ENCODE measurements at places on chromosomes 2 and 18.
A peak's percentile ranks its signal among the peaks of the same experiment; 100 is the strongest.

- DNase-seq, result no peak
These were observed 239.3 kb downstream of the ERBB4 start for GRCh38 chr2:212299333-212299732.

DNA sequence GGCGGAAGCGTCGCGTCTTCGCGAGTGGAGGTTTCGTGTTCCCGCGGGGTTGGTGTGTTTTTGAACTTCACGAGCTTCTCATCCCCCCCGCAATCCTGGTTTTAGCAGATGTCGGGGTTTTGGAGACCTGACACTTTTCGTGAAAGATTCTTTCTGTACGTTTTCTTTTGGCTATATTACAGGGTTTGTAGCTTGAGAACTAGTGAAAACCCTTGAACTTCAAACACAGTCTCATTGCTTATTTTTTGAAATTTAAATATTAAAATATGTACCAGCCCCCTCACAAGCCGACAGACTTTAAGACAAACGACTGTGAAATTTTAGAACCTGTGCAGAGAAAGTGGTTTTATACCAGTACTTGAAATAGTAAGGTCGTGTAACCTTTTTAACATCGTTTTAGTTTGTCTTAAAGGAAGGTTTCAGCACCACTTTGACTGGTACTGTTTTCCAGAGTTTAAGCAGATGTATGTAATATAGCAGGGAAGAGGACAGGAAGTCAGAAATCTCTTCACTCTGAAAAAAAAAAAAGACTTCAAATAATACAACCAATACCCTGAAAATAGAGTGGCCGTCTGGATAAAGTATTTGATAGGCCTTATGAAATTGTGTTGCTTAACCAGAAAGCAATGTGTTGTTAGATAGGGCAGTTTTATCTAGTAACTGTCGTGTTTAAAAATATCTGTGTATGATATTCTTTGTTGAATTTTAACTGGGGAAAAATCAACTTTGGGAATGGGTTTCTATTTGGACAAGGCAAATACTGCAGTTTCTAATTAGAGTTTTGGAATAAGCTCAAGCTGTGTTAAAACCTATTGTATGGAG, 1.4 kb downstream of the SPATS2L start:
- no peak for DNase-seq

GRCh38 chr2:223949241-223949840, 4.2 kb upstream of the WDFY1 start:
- DNase-seq, result no peak

- DNase-seq, result no peak
These were observed 180.9 kb upstream of the TWIST2 start for GRCh38 chr2:238667008-238667407.

DNA sequence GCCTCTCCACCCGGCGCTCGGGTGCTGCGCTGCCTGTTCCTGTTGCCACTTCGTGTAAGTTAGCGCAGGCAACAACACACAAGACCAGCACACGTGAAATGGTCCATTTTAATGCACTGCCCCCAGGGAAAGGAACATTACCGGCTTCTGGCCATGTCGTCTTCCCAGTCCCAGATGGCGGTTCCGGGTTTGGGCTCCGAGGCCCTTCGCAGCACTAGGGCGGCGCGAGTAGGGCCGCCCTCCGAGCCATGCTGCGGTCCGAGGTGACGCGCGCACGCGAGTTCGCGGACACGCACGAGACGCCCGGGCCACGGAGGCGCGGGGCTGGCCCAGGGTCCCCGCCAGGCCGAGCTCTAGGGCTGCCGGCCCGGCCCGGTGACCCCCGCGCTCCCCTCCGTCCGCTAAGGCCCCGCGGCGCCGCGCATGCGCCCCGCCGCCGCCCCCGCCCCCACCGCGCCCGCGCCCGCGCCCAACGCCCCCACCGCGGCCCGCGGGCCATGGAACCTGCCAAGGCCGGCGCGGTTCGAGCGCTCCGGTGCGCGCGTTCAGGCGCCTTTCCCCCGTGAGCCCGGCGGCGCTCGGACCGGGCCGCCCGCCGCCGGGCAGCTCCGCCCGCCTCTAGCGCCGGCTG, 367 bp upstream of the ZNF236 start:
- peak; percentile 79 for DNase-seq

GRCh38 chr2:38095996-38096861, 20.3 kb upstream of the CYP1B1 start:
- DNase-seq, result peak; percentile 59

GRCh38 chr18:63292831-63293683, 26.5 kb downstream of the BCL2 start:
- DNase-seq, result no peak

DNA sequence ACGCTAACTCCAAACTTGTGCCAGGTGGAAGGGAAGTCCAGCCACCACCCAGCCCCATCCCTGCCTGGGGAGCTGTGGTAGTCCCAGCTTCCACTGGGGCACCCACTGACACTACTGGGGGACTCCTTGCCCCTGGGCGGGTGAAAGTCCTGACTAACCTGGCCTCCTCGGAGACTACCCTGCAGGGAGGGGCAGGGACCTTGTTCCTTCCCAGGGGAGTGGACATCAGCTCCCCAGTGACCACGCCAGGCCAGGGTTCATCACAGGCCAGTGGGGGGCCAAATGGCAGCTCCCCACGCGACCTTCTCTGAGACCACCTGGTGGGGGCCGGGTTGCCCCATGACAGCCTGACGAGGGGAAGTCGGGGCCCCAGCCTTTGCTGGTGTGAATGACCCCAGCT, 420.0 kb upstream of the SALL3 start:
- DNase-seq, result no peak

DNA sequence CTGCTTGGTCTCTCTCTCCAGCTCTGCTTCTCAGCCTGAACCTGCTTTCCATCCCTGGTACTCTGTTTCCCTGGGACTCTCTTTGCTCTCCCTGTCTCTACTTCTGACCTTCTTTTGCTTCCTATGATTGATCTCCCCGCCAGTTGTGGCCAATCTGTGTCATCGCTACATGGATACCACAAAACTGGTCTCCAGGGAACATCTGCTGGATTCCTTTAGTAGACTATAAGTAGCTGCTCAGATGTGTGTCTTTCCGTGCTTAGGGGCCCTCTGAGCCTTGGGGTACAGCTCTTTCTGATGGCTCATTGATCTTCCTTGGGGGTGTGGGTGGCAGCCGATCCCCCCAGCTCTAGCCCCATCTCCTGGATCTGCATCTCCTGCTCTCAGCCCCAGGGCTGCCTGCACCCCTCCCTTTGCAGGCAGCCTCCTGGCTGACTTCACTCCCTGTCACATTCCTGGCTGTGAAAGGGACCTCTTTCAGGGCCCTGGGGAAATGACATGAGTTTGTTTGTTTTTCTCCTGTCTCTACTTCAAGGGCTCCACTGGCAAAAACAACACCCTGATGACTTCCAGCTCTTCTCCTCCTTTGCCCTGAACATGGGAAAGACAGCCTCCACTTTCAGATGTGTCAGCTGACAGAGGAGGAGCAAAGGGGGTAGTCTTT, 333.7 kb downstream of the CYP26B1 start:
- no peak for DNase-seq

GRCh38 chr2:11405599-11406266, 60.2 kb downstream of the E2F6 start:
- DNase-seq, result no peak

All from suppressor macrophage treated with lipopolysaccharide for 1 hour (primary cell).